ENCODE measurements at places on chromosomes 7 and 10.

DNA sequence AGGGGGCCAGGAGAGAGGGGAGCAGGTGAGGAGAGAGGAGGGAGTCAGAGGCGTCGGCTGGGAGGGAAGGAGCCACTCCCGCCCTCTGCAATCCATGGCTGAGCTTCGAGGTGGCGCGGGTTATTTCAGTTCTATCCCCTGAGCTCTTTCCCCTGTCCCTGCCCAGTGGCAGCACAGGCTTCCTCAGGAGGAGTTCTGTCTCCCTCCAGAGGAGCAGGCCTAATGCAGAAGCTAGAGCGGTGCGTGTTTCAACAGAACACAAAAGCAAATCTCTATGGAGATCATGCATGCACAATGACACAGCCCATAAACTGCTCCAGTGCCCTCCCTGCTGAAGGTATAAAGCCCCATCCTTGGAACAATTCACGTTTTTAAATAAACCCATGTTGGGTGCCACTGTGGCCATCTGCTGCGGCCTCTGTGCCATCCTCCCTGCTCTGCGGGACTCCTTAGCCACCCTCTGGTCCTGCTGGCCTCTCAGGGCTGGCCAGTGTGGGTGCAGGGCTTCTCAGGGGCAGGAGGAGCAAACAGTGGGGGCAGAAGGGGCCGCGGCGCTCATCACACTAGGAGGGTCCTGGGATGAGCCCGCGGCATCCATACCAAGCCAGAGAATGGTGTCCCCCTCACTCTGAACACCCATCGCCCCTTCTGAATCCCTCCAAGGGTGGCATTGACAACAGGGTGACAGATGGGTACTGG, 192.6 kb upstream of the LYZL2 start:
- no peak for DNase-seq

DNA sequence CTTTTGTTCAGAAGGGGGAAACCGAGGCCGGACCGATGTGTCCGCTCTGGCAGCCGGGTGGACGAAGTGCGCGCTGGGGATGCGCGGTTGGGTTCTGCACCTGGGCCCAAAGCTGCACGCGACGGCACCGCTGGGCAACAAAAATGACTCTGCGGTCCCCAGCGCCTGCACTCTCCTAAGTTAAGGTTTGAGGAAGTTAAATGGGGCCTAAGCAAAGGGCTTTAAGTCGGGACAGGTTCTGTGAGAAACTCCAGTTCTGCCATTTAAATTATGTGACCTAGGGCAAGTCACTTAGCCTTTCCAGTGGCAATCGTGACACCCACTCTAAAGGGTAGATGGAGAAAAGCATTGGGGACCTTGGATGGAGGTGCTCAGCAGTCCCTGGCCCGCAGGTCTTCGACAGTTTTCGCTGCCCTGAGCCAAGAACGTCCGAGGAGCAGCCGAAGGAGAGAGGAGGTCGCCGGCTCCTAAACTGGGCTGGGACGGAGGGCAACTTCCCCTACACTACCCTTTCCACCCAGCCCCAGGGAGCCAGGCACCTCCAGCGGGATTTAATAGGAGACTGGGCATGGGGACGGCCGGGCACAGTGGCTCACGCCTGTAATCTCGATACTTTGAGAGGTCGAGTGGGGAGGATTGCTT, 534 bp upstream of the ACBD5 start:
- peak; percentile 70 for DNase-seq

DNA sequence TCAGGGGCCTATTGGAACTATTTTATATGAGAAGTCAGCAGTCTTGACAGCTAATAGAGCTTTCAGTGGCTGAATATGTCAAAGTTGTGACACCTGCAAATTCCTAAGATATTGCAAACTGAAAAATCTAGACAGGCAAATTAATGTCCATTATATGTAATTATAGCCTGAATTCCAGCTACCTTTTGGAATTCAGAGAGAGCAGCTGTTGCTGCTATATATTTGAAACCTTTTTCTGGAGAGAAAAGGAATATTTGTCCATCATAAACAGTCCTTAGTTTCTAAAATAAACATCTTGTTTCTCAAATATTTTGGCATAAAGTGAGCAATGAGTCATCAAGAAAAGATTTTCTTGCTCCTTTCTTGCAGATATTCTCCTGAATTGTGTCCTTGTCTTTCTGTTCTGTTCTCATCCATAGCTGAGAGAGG, 408.9 kb upstream of the SEMA3D start:
- no peak for DNase-seq

DNA sequence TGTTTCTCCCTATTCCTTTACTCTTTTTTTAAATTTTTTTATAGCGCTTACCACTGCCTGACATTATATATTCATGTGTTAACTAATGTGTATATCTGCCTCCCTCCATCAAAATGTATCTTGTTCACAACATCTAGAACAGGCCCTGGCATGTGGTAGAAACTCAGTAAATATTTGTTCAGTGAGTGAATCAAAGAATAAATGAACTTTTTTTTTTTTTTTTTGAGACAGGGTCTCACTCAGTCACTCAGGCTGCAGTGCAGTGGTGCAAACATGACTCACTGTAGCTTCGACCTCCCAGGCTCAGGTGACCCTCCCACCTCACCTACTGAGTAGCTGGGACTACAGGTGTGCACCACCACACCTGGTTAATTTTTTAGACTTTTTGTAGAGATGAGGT, 7.5 kb upstream of the CALD1 start:
- no peak for DNase-seq

GRCh38 chr10:114767101-114767985, 54.2 kb upstream of the FHIP2A start:
- no peak for DNase-seq

GRCh38 chr7:44073664-44074348, 8.4 kb upstream of the PGAM2 start:
- DNase-seq: peak; percentile 77

DNA sequence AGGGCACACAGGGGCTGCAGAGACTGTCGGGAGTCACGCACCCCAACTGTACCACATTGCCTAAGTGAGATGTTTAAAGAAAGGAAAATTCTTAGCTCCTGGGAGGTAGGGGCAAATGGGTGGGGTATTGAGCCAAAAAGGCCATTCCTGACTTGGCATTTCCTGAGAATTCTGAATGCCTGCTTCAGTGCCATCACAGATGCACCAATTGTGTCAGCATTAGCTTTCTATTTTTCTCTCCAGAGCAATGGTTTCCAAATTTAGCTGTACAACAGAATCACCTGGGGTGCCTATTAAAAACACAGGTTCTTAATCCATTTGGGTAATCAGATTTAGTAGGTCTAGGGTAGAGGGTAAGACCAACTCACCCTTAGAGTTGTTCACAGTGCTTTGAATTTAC, 43.1 kb downstream of the LSMEM1 start:
- no peak for DNase-seq

DNA sequence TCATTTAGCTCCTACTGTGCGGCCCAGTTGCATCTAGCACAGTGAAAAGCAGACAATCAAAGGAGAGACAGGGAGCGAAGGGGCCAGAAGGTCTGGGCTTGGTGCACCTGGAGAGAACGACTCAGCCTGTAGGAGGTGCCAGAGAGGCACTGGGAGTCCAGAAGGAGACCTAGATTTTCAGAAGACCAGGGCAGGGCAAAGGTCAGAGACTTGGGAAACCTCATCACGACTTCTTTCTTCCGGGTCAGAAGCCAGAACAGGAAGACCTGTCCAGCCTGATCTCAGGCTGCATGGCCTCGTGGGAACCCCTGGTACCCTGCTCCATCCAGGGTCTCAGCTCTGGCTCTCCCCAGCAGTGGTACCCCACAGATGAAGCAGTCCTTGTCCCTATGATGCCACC, 5.2 kb downstream of the AGAP3 start:
- no peak for DNase-seq

DNA sequence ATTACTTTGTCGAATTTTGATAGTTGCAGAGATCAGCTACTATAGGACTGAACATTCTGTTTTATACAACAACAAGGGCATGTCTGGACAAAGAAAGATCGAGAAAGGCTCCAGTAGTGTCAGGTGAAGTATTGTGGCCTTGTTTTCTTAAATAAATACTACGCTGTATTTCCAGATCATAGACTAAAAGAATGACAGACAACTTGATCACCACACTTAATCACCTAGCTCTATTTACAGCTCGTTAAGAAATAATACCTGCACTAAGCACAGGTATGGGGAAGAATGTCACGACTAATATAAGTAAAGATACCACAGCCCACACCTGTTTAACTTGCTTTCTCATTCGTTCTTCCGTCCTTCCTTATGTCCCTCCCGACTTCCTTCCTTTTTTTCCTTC, 269.2 kb downstream of the HGF start:
- DNase-seq: no peak

All from activated CD8-positive, alpha-beta memory T cell treated with anti-CD3 and anti-CD28 coated beads, Interleukin-2, amount 50 U/mL, for 48 hours (primary cell).